ENCODE measurements at places on chromosomes 4 and X.

- DNase-seq = peak; percentile 3
Observed at GRCh38 chr4:142480244-142480643, 365.9 kb downstream of the INPP4B start.

GRCh38 chrX:140149761-140150160 lies 184.4 kb upstream of the CXorf66 start:
- no peak for DNase-seq

- DNase-seq = peak; percentile 32
Observed at GRCh38 chr4:168923526-168924194, 86.4 kb downstream of the CBR4 start.

GRCh38 chrX:49978176-49978575 lies 55.8 kb downstream of the CLCN5 start:
- no peak for DNase-seq

DNA sequence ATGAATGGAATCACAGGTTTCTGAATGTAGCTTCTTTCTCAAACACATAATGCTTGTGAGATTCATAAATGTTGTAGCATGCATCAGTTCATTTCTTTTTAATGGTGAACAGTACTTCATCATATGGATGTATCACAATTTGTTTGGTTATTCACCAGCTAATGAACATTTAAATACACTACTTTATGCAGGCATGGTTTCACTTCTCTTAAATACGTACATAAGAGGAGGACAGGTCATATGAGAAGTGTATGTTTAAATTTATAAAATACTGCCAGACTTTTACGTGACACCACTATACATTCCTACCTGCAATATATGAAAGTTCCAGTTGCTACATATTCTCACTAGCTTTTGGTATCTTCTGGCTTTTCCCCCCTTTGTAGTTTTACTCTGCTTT lies 65.4 kb downstream of the ANKRD17 start:
- DNase-seq = no peak

DNA sequence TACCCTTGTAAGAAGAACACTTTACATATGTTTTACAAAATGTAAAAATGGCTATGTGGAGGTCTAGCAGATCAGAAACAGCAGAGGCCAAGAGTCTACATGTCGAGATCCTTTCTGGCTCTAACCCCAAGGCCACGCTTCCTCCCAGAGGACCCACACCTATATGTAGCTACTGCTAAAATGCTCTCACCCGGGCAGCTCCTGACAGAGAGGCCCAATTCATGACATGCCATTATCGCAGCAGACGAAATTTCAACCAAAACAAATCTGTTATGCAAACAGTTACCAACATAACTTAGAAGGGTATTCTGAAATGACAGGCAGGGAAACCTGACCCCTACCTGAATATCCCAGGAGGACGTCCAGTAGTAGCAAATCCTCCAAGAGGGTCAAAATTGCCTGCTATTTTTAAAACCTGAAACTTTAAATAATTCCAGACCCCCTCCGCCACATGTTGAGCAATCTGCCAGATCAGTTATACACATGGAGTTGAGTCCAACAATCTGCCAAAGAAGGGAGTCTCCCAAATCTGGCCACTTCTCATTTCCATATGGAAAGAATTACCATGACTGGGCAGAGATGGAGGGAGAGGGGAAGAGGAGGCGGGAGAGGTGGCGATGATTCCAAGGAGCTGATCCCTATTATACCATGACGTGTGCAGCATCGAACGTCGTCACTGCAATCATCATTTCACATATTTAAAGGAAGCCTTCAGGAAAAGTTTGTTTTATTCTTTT lies 192.9 kb upstream of the TBL1X start:
- no peak for DNase-seq

- DNase-seq = no peak
Observed at GRCh38 chrX:20969565-20969964, 404.7 kb upstream of the CNKSR2 start.

GRCh38 chr4:101328063-101328602 lies 19.2 kb downstream of the PPP3CA start:
- DNase-seq = no peak

- no peak for DNase-seq
Observed at GRCh38 chrX:155997436-155997835, at the start of gene IL9R. Gene IL9R (plus strand): TSS chrX:155997696. CDS start chrX:155997760, 64 bp downstream.

GRCh38 chrX:97685753-97686152 lies 802.0 kb downstream of the RPA4 start:
- peak; percentile 35 for DNase-seq

DNA sequence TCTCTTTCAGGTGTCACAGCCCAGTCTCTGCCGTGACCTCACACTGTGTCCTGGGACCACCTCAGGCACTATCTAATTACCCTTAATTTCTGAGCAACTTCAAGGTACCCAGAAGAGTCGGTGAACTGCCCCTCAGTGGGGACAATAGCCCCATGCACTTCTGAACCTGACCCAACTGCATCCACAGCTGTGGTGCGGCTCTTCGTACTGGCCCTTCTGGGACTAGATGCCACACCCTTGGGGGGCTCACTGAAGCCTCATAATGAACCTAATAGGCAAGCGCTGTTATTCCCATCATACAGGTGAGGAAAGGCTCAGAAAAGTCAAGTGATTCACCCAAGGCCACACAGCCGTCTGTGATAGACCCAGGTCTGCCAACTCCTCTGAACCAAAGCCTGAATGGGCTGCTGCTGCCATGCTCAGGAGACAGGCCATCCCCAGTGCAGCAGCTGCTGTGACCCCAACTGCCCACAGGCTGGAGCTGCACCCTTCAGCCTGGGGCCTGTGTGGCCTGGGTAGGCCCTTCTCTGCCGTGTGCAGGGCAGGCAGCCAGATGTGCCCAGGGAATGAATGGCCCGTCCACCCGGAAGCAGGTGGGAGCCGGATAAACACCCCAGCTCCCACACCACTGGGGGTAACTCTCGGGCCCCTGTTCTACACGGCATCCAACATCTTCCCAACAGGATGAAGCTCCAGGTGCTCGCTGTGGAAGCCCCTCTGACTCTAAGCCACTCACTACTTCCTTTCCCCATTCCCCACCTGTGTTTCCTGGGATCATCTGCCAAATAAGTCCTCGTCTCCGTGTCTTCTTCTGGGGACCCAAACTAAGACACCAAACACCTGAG lies 35.9 kb downstream of the HMX1 start:
- no peak for DNase-seq

- DNase-seq = no peak
Observed at GRCh38 chr4:159705334-159705733, 602.5 kb downstream of the RAPGEF2 start.

- DNase-seq = no peak
Observed at GRCh38 chrX:15500497-15500966, at the start of gene BMX. Gene BMX (plus strand): TSS chrX:15500807. CDS start chrX:15508354, 7,547 bp downstream.

GRCh38 chrX:39759526-39760224 lies 338.1 kb downstream of the BCOR start:
- DNase-seq = no peak

- DNase-seq = no peak
Observed at GRCh38 chrX:79259073-79259689, 108.0 kb downstream of the ITM2A start.

DNA sequence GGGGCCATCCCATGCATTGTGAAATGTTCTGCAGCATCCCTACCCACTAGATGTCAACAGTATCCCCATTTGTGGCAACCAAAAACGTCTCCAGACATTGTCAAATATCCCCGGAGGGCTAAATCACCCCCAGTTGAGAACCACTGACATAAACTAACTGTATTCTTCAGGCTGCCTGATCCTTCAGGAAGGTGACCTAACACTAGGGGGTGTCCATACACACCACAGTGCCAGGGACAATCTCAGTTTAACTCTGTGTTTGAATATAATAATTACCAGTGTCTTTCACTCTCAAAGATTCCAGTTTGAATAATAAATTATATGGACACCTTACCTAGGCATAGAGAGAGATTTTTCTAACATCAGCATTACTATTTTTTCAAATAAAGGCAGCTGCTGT lies 6.4 kb downstream of the ACE2 start:
- no peak for DNase-seq

DNA sequence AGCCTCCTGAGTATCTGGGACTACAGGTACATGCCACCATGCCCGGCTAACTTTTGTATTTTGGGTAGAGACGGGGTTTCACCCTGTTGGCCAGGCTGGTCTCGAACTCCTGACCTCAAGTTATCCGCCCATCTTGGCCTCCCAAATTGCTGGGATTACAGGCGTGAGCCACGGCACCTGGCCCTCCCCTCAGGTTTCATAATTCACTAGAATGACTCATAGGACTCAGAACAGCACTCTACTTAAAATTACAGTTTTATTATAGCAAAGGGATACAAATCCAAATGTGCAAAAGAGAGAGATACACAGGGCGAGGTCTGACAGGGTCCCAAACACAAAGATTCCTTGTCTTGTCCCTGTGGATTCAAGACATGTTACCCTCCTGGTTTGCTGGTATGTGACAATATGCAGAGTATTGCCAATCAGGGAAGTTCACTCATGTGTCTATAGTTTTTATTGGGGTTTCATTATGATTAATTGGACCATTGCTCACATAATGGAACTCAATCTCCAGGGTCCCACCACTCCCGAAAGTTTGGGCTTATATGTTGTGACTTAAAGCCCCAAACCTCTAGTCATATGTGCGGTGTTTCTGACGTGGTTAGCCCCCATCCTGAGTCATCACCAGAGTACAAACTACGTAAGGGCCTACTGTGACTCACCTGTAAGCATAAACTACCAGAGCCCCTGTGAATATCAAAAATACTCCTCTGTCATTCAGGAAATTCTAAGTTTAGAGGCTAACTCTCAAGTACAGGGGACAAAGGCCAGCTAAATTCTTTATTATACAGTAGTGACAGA lies 5.2 kb downstream of the YIPF6 start:
- no peak for DNase-seq

DNA sequence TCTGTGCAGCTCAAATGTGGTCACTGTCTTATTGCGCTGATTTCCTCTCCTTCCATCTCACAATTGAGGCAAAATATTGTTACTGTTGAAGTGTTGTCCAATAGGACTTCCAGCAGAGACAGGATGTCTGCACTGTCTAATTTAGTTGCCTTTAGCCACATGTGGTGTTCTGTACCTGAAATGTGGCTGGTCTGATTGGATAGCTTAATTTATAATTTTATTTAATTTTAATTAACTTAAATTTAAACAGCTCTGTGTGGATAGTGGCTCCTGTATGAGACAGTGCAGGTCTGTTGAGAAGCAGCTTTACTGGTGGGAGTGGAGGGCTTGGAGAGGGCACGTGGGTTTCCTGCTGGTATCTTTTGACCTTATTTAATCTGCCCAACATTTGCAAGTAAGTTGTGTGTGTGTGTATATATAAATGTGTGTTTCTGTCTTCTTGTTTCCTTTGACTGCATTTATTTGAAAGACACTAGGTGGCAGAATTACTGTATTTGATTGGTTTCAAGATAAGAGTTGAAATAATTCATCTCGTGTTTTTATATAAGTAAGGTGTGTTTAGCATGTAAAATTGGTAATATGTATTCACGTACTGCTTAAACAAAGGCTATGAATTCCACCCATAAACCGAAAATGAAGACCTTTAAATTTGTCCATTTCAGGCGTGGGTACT lies 55.3 kb upstream of the MSANTD1 start:
- DNase-seq = no peak

DNA sequence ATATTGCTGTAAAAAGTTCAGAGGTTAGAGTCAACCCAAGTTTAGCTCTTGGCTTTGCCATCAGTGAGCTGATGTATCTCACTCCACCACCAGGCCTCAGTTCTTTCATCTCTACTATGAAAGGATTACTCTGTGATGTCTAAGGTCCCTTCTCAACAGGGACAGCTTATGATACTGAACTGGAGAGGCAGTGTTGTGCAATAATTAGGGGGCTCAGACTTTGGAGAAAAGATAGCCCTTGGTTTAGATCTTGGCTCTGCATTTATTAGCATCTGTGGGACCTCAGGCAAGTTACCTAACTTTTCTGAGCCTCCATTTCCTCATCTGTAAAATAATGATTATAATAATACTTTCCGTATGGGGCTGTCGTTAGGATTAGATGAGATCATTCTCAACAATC lies 89.0 kb downstream of the COL4A6 start:
- DNase-seq = no peak

- no peak for DNase-seq
Observed at GRCh38 chr4:137740141-137740540, 207.8 kb upstream of the PCDH18 start.

DNA sequence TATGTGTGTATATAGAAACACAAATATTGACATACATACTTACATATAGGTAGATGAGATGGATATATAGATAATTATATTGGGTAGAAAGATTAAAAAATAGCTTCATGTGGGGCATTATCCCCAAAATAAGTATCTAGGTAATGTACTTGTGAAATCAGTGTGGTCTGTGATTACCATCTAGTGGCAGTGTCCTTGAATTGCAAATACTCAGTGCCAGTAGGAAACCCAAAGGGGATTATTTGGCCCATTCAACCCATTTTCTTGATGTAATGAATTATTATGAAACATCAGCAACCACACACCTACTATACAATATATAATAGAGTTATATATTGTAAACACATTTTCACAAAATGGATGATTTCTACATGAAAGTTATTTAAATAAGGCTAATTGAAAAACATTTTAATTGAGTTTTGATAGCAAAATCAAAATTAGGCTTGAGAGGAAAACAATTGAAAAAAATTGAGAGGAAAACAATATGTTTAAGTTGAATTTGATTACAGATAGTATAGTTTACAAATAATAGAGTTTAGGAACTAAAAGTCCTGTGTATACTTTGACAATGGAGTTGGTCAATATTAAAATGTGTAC lies 389.4 kb downstream of the GALNTL6 start:
- peak; percentile 14 for DNase-seq

DNA sequence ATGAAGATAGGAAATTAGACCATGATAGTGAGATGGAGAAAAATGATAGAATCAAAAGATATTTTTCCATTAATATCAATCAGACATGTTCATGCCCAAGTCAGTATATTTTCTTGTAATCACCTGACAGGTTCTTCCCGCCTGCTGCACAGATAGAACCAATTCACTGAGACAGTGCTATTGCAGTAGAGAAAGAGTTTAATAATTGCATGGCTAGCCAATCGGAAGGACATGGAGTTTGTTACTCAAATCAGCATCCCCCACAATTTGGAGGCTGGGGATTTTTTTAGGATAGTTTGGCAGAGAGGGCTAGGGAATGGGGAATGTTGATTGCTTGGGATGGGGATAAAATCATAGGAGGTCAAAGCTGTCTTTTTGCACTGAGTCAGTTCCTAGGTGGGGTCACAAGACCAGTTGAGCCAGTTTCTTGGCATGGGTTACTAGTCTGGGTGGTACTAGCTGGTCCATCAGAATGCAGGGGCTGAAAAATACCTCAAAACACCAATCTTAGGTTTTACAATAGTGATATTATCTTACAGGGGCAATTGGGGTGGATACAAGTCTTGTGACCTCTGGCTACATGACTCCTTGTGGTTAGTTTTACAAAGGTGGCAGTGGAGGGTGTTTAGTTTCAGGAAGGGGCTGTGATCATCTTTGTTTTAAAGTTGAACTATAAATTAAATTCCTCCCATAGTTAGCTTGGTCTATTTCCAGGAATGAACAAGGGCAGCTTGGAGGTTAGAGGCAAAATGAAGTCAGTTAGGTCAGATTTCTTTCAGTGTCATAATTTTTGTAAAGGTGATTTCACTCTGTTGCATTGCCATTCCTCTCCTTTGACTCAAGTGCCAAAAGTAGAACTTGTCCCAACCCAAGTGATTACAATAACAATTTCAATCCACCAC lies 100.3 kb upstream of the PDE5A start:
- DNase-seq = no peak
